CD4-positive, alpha-beta T cell (primary cell): ENCODE measurements at places on chromosomes 16 and 17.

DNA sequence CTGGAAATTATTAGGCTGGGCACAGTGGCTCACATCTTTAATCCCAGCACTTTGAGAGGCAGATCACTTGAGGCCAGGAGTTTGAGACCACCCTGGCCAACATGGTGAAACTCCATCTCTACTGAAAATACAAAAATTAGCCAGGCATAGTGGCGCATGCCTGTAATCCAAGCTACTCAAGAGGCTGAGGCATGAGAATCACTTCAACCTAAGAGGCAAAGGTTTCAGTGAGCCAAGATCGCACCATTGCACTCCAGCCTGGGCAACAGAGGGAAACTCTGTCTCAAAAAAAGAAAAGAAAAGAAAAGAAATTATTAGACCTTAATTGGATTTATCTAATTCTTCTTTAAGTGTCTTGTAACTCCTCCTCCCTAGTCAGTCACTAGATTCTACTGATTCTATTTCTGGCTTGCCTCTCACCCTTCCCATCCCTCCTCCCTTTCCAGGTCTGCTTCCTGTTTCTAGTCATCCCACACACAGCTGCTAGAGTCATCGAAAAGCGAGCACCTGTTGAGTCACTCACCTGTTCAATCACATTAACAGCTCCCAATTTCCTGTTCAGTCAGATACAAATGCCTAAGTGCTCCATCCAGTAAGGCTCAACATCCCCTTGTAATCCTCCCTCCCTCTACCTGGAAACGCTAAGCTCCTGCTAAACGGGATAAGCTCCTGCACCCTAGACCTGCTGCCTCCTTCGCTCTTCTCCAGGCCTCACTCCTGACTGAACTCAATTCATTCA, 34.6 kb downstream of the ERN1 start:
- DNase-seq: no peak

- no peak for DNase-seq
Observed at GRCh38 chr17:78852709-78853121, 12.1 kb upstream of the USP36 start.

GRCh38 chr16:11752856-11753255, 10.2 kb upstream of the TXNDC11 start:
- no peak for DNase-seq

GRCh38 chr17:50579399-50579798, 18.9 kb downstream of the CACNA1G start:
- no peak for DNase-seq
